Forelimb muscle (tissue), 1 donor: ENCODE measurements at places on chromosomes 4 and X.

DNA sequence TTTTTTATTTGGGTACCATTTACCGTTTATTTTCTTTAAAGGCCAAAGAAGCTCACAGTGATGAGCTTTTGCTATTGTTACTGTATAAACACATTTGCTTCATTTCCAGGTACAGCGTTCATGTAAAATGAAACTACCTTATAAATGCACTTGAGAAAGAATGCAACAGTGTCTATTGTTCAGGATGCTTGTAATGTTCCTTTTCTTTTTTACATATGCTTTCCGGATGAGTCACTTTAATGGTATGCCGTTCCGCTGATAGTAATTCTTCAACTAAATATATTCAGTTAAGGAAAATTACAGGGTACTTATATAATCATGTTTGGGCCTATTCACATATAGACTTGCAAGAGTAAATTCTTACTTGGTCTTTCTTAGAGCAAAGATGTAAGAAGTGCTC lies 354.9 kb downstream of the RPA4 start:
- DNase-seq = no peak

DNA sequence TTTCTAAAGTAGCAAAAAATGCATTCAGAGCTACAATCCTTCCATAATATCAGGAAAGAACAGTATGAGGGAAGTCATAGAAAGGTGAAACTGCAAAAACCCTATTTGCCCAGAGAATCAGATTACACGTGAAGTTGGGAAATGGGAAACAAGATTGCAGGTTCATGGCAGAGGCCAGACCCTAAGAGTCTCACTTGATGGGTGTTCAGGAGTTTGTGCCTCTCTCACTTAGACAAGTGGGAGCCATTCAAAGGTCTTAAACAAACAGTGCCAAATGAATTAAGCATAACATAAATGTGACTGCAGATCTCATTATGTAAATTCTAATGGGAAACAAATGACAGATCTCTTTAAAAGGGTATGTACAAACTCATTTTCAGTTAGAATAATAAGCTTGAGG lies 91.6 kb downstream of the ARAP2 start:
- DNase-seq = no peak

- no peak for DNase-seq
Observed at GRCh38 chr4:102775805-102776204, 15.0 kb upstream of the MANBA start.

DNA sequence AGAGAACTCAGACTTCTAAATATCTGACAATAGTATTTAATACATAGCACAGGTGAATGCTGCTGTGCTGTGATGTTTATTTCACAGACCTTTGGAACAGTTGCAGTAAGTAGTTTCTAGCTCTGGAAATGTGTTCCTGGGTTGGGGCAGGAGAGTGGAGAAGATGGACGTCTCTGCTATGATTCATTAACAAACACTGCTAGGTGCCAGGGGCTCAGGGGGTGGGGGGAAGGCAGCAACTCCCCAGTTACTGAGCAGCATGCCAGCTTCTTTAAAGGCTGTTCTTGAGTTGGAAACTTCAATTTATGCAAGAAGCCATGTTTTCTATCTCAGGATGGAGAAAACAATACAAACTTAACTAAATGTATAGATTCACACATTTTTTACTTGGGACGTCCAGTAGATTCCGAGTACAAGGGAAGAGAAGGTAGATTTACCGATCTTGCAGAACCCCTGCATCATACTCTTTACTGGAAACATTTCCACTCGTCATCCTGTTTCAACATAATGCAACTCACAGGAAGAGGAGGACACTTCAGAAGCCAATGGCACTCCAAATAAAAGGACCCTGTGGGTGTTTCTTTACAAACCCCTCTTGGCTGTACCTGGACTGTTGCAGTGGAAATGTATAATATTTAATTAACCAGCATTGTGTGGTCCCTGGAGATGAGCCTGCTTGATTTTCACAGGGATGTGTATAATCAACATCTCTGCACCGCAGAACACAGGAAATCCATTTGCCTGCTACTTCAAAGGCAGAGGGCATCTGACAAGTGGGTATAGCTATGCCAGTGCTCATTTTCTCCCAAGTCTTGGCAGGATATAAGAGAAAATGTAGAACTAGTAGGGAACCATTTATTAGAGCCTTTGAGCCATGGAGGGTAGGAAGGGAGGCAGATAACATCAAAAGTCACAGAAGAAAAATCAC lies 171.4 kb downstream of the SH3KBP1 start:
- no peak for DNase-seq

- DNase-seq = no peak
Observed at GRCh38 chrX:64206556-64207162, 1.2 kb upstream of the AMER1 start.
